ENCODE measurements at places on chromosomes 5 and 9.

DNA sequence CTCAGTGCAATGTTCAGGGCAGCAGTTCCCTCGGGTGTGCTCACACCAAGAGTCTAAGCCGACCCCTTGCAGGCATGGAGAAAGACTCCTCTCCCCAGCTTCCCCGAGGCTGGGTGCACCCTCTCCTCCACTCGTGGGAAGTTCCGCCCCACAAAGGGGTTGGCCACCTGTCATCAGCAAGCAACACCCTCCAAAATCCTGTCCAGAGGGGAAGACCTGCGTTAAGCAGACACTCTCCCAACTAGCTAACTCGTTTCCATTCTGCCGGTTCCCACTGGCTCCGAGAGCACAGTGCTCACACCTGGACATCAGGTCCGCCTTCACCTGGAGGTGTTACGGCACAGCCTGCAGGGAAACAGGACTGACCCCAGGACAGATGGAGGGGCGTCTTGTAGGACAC lies 117.9 kb upstream of the IRX4 start:
- DNase-seq = no peak

GRCh38 chr5:124847907-124848306 lies 101.5 kb upstream of the ZNF608 start:
- no peak for DNase-seq

DNA sequence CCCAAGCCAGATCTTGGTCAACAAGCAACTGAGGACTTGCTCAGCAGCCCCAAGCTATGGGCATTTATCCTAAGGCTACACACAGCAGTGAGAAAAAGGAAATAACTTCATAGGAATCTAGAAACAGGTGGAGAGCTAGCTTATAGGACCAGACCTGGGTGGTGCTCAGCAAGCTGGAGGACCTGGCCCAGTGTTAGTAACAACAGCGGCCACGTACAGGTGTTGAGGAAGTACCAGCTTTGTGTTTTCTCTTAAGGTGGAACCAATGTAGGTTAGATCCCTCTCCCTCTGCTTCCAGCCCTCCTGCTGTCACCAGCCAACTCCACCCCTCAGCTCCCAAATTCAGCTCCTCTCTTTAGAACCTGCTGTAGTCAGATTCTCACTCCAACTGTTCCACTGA lies 43.4 kb downstream of the IRF1 start:
- no peak for DNase-seq

DNA sequence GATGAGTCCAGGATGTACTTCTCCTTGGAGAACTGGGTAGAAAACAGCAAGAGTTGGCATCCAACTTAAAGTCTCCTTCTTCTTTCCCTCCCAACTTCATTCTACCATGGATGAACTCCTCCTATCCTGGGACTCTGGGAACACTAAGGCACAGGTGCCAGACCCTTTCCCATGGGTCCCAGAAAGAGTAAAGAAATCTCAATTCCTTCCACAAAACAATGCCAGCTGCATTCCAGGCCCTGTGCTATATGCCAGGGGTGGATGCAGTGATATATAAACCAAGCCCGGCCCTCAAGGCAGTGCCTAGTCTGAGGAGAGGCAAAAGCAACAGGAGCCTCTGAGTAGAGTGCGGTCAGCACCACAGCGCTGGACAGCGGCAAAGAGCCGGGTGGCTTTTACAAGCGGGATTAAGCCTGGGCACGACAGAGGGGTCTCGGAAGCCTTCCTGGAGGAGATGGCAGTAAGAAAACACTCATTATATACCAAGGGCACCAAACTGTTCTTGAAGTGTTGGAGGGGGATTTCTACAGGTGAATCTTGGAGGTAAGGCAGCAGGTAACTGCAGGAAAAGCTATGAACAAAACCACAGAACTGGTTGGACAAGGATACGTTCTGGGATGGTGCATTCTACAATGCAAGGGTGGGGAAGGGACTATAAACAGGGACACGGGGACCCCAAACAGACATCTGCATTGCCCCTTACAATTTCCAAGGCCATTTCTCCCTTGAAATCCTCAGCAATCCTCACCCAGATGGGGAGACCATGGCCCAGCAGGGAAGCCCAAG lies 16.4 kb upstream of the TOR2A start:
- no peak for DNase-seq

DNA sequence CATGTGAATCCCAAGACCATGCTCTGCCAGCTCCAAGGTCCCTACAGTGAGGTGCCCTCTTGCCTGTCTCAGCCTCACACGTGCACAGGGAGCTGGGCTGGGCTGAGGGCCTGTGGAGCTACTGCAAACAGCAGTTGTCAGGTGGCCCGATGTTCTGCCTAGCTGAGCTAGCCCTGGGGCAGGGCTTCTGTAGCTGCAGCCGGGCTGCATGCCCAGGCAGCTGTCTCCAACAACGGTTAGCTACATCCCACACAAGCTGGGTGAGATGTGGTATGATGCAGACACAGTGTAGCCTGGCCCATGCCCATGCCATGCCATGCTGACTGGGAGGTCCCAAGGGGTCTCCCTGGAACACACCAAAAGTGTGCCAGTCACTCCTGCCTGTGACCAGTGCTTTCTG lies 62.0 kb downstream of the MACROH2A1 start:
- DNase-seq = no peak

DNA sequence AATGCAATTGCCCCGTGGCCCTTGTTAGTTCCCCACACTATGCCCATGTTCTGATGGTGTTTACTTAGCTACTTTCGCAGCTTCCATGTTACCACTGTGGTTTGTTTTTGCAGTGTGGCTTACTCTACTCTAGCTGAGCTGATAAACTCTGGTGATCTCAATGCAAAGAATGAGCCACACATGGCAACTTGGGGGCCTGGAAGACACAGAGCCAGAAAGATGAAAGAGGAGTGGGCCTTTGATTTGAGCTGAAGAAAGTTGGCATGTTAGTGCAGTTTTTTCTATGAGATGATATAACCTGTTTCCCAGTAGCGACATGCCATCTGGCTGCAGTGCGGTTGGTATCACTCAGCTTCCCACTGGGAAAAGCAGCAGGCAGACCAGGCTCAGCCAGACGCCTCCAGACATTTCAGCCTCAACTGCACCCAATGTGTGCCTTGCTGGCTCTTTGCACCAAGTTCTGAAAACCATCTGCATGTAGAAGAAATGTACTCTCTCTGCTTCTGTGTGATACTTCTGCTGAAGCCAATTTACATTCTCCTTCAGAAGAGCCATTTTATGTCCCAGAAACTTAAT lies 329.4 kb downstream of the ARHGEF28 start:
- no peak for DNase-seq

DNA sequence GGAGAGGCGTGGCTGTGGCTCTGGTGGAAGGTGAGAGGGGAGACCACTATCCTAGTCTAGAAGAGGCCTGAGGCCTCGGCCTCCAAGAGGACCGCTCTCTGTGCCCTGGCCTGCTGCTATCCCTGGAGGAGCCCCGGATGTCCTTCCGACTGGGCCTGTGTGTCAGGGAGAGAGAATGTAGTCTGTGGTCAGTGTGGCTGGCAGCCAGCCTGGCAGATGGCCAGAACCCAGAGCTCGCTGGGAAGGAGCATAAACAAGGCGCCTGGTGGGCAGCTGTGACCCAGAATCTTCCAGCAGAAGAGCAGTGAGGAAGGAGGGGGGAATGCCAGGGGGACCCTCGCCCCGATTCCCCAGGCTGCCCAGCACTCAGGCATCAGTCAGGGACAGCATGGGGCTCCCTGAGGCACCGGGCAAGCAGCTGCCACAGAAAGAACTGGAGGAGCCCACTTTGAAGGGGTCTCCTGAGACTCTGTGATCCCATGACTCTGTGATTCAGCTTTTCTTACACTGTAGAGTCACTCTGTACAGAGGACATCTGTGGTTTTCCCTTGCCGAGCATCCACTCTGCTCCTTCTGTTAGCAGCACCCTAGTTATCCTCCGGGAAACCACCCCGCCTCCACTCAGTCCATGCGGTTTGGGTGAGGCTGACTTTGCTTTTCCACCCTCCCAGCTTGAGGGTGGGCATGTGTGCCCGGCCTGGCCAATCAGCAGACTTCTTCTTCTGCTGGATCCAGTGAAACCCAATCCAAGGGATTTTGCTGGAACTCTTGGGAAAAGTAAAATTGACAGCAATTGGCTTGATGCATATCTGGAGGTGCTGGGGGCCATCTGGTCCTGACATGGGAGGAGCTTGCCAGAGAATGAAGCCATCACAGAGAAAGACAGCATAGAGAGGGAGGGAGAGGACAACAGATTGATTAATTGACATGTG lies 46.2 kb upstream of the PWWP2A start:
- DNase-seq = no peak

DNA sequence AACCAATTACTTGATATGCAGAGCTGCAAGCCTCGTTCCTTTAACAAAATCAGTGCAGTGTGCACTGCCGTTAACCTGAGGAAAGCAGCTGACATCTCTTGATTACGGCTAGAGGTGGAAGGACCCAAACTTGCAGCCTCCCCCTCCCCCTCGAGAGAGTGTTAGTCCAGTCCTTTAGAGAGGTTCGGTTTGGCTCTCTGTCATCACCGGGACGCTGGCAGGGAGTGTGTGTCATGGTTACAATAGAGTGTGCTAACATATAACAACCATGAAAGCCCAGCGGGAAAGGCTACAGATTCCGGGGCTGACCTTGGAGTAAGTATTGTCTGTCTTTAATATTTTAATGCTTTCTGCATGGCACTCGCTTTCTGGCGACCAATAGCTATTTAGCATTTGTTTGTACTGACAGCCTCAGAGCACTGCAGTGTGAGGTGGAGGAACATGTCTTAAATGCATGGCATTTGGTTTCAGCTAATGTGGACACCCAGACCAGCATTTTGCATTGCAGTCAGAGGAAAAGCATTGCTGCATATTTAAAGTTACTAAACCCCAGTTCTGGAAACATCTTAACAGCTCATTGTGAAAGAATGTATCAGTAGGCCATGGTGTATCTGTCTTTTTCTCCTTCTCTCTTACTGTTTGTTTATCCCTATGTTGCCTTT lies 237.5 kb downstream of the CD180 start:
- no peak for DNase-seq

- DNase-seq = no peak
These were observed 90.6 kb upstream of the MIER3 start for GRCh38 chr5:57042524-57042931.

- DNase-seq = no peak
These were observed 7.7 kb upstream of the NFIB start for GRCh38 chr9:14321517-14322130.

- DNase-seq = no peak
These were observed 32.3 kb upstream of the PTGS1 start for GRCh38 chr9:122338536-122338935.

DNA sequence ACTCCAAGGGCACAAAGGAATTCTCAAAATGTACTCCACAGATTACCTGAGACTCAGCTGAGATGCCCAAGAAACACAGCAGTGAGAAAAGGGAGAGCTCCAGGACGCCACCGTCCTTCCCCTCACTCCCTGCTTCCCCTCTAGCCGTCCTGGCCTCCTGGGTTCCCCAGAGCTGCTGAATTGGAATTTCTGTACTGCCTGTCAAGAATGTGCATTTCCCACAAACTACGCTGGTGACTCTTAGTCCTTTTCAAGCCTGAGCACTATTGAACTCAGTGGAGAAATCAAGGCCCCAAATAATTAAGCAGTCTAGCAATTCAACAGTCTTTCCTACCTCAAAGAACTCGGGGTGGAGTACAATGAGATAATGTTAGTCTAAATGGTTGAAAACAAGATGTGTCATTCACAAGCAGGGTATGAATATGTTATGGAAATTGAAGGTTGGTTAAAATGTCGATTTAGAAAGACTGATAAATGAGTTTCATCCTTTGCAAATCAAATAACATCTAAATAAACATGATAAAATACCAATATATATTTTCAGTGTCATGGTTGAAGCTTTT lies 153.2 kb downstream of the MED27 start:
- no peak for DNase-seq

GRCh38 chr5:140073296-140073695 lies 30.2 kb upstream of the NRG2 start:
- no peak for DNase-seq

GRCh38 chr9:120514405-120514804 lies 65.6 kb downstream of the CDK5RAP2 start:
- no peak for DNase-seq

DNA sequence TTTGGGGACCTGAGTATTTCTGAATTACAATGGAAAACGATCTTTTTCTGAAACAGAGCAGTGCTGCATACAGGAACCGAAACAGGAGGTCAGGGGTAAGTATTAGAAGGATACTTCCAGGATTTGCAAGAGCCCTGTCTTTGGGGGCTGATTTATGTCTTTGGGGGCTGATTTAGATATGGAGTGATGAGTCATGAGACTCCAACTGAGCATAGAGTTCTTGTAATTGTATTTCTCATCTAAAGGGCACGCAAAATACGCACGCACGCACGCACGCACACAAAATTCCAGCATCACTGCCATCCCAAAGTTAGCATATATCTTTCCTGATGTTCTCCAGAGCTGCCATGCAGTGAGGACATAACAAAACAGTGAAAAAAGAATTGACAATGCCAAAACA lies 414.8 kb upstream of the CCNH start:
- no peak for DNase-seq

DNA sequence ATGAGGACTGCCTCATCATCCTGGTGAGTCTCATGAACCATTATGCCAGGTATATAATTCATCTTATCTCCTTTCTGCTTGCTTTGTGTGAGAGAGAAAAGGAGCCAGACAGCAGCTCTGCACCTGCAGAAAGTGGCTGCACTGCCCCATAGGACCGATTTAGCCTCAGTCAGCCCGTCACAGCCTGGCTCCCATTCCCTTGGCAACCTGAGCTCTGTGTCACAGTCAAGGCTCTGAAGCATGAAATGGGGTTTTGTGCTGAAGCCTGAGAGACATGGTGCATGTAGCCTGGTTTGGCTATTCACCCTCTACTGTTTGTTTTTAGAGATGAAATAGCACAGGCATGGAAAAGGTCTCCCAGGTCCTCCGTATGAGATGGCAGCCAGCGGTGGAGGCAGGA lies 198.3 kb downstream of the KCTD16 start:
- no peak for DNase-seq

DNA sequence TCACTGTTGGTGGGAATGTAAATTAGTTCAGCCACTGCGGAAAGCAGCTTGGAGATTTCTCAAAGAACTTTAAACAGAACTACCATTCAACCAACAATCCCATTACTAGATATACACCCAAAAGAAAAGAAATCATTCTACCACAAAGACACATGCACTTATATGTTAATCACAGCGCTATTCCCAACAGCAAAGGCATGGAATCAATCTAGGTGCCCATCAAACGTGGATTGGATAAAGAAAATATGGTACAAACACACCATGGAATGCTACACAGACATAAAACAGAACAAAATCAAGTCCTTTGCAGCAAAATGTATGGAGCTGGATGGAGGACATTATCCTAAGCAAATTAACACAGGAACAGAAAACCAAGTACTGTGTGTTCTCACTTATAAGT lies 42.1 kb downstream of the PRUNE2 start:
- DNase-seq = no peak

GRCh38 chr9:98339987-98340800 lies 84.7 kb upstream of the TBC1D2 start:
- DNase-seq = no peak

- no peak for DNase-seq
These were observed 44.4 kb upstream of the RASGRF2 start for GRCh38 chr5:80915716-80916115.

DNA sequence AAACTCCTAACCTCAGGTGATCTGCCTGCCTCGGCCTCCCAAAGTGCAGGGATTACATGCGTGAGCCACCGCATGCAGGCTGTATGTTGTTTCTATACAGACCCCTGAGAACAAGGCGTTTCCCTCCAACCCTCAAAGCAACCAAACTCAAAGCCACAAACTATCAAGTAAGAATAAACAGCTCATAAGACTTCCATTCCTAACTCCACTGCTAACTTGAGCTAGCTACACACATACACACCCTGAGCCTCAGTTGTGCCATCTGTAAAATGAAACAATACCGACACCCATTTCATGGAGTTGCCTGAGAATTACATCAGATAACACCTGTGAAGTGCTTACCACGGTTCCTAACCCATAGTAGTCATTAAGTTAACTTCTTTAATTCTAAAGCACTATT lies 70.8 kb downstream of the SERINC5 start:
- no peak for DNase-seq
